ENCODE measurements at places on chromosomes 1 and 21.

DNA sequence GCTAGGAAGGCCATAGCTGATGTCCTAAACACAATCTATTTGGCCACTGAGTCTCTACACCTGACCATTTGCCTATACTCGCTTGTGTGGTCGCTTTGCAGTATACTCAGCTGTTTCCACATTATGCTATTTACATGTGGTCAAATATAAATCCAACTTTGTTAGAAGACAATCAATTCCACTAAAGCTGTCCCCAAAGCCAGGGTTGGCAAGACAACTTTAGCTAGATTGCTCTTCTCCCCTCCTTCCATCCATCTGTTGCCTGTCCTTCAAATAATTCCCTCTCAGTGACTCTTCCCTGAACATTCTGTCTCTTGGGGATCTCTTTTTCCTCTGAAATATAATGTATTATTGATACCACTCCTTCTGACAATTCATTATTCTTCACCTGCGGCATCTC lies 30.1 kb downstream of the AVPR1B start:
- no peak for DNase-seq

DNA sequence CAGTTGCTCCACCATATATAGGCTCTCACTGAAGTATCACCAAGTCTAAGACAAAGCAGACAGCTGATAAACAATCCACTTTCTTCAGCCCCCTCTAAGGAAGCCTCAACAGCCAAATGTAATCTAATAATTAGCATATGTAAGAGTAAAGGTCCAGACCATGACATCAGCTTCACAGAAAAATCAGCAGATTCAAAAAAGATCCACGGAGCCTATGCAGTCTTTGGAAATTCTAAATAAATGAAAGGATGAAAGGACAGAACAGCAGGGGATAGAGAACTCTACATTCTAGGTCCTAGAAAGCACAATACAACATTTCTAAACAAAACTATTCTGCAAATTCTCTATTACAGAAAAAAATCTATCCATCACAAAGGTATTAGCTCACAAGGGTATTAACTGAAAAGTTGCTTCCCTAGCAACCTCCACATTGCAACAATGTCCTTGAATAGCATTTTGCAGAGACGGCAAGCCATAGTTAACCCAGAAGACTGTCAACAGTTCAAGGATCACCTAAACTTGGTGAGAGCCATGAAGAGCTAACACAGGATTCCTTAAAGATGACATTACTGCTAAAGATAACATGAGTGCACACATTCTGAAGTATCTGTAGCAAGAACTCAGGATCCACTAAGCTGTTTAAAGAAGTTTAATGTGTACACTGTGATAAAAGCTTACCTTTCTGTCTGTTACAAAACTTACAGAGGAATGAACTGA lies 74.3 kb downstream of the SIPA1L2 start:
- DNase-seq, result no peak

DNA sequence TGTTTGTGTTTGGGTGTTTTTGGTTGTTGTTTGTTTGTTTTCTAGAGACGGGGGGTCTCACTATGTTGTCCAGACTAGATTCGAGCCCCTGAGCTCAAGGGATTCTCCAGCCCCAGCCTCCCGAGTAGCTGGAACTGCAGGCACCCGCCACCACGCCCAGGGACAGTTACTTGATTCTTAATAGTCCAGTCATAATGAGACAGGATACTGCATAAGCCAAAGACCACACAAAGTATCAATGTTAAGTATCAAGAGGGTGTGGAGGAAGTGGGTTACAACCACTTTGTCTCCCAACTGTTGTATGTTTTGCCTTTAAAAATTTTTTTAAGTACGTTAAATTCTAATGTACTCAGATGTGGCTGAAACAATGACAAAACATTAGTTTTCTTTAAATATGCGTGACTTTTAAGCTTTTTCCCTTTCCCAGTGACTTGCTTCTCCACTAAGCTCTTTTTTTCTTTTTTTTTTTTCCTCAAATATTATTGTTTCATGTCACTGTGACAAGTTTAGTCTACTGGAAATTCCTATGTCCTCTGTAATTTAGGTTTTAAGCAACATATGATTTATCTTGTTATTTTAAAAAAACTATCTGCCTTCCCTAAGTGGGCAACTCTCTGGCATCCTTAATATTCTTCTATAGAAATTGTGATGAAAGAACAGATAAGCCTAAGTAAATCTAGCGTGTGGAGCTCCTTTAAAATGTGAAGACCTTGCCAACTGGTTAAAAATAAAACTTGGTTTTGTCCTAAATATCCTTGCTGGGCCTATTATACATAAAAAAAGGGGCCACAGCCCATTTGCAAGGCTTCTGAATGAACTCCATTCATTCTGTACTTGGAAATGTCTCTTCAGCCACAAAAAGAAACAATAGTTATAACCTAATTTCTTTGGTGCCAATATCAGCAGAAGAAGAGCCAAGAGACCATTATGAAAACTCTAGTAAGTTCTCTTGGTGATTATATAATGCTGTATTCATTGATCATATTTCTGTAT lies 56.2 kb upstream of the DPH5 start:
- DNase-seq, result no peak

- no peak for DNase-seq
Observed at GRCh38 chr1:181251713-181252075, 163.2 kb downstream of the IER5 start.

- DNase-seq, result peak; percentile 66
Observed at GRCh38 chr1:54312796-54313316, 93.3 kb downstream of the SSBP3 start.

- DNase-seq, result peak; percentile 73
Observed at GRCh38 chr1:19013826-19014548, 57.5 kb upstream of the IFFO2 start.

- no peak for DNase-seq
Observed at GRCh38 chr1:11524465-11525150, 45.7 kb downstream of the DISP3 start.

GRCh38 chr1:75588779-75589475 lies 22.0 kb downstream of the SLC44A5 start:
- peak; percentile 53 for DNase-seq

DNA sequence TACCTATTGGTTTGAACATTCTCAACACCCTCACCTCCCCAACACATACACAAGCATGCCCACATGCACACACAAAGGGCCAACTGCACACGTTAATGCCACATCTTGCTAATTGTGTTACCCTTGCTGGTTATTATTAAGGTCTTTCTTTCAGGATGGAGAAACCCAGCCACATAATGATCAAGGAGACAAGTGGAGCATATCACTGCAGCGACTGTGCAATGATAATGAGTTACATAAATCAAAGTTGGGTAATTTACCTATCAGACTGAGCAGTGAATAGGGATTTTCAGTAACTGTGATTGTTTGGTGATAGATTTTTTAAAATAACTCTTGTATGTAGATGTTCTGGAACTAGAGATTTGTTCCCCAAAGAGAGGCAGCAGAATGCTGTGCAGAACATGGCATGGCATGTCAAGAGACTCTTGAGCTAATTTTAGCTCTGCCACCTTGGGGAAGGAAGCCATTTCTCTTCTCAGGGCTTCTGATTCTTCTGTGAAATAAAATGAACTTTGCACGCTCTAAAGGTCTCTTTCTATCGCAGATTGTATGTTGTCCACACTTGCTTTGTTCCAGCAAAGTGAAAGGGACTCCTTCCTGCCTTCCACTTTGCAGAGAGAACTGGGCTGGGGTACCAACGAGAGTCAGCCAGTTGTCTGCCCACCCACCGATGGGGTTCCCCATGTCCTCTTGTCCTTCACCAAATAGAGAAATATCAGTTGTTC lies 126.0 kb upstream of the CAMK1G start:
- DNase-seq, result peak; percentile 40

DNA sequence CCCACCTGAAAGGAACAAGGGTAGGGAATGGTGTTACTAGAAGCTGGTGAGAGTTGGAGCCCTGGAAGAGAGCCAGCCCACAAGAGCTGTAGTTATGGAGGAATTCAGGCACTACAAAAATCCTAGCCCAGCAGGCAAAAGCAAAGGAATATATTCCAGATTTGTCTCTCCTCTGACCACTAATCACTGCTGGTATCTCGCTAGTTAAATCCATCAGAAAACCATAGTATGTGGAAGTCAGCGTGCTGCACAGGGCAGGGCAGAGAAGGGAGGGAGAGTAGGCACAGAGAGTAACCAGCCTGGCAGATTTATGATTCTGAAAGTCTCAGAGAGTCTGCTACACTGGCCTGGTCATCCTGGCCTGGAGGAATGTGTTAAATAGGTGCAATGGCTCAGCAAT lies 88.6 kb downstream of the SELENOF start:
- DNase-seq, result peak; percentile 10

GRCh38 chr1:1051127-1051810 lies 22.8 kb downstream of the RNF223 start:
- no peak for DNase-seq

DNA sequence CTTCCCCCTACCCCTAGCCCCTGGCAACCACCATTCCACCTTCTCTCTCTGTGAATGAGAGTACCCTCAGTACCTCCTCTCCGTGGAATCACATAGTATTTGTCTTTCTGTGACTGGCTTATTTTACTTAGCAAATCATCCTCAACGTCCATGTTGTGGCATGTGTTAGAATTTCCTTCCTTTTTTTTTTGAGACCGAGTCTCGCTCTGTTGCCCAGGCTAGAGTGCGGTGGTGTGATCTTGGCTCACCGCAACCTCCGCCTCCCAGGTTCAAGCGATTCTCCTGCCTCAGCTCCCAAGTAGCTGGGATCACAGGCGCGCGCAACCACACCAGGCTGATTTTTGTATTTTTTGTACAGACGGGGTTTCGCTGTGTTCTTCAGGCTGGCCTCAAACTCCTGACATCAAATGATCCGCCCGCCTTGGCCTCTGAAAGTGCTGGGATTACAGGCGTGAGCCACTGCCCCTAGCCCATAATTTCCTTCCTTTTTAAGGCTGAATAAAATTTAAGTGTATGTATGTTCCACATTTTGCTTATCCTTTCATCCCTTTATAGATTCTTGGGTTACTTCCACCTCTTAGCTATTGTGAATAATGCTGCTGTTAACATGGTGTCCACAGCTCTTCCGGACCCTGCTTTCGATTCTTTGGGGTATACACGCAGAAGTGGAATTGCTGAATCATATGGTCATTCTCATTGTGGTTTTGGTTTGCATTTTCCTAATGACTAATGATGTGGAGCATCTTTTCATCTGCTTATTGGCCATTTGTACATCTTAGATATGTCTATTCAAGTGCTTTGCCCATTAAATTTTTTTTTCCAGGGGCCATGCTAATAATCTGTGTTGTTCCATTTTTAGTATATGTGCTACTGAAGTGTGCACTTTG lies 32.3 kb downstream of the ERRFI1 start:
- no peak for DNase-seq
